ENCODE measurements at places on chromosomes 2 and 18.

DNA sequence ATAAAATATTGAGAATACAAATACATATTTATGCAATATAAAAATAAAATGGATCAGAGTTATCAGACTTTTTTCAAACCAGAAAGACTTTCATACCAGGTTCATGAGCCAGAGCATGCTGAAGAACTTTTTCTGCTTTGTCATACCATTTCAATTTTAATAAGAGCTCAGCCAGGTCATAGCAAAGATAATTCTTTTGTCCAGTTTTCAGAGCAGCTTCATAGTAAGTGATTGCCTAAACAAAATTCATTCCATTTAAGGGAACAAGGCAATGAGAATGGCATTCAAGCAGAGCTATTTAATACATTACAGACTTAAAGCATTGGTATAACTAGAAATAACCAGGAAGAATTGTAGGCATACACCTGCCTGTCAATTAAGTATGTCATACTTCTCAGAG, 42.3 kb downstream of the TTC21B start:
- DNase-seq = no peak

DNA sequence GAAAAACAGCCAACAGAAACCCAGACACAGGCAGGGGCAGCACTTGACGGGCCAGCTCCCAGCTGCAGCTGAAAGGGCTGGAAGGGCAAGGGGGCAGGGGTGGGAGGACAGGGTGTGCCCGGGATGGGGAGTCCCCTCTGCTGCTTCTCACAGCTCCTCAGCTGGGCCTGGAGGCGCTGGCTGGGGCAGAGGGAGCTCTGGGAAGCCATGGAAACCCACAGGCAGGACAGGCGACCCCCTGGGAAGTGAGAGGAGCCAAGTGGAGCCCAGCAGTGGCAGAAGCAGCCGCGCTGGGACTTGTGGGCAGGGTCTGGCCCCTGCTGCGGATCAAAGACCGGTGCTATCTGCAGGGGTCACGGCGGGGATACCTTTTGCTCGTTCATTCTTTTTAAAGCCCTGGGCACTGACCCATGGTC, 20.7 kb downstream of the OTOF start:
- no peak for DNase-seq

DNA sequence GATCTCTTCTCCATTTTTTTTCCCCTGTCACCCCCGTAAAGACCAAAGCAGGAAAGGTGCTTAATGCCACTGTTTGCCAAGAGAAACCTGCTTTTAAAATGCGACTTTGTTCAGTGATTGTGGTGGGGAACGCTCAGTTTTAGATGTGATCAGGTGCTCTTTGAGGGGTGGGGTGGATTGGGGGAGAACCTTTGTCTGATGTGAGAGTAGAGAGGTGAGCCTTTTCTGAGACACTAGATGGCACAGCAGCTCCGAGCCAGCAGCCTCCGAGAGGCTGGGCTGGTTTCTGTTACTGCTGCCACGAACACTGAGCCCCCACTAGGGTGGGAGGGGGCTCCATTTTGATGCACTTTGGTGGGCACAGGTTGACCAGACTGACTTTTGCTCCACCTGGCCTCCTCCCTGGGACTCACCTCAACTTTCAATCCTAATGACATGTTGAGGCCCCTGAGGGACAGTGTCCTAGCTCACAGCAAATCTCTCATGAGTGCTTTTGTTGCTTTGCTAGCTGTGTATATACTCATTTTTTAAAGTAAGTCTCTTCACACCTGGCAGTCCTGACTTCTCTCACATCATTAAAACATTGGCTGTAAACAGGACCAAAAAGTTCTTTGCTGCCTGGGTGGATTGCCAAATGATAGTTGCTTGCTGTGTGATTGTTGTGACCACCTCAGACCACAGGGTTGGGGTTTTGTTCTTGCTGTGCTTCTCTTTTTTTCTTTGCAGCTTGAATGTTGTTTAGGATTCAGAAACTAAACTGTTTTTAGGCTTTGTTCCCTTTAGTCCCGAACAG, 98.2 kb upstream of the MAP3K20 start:
- DNase-seq = no peak

DNA sequence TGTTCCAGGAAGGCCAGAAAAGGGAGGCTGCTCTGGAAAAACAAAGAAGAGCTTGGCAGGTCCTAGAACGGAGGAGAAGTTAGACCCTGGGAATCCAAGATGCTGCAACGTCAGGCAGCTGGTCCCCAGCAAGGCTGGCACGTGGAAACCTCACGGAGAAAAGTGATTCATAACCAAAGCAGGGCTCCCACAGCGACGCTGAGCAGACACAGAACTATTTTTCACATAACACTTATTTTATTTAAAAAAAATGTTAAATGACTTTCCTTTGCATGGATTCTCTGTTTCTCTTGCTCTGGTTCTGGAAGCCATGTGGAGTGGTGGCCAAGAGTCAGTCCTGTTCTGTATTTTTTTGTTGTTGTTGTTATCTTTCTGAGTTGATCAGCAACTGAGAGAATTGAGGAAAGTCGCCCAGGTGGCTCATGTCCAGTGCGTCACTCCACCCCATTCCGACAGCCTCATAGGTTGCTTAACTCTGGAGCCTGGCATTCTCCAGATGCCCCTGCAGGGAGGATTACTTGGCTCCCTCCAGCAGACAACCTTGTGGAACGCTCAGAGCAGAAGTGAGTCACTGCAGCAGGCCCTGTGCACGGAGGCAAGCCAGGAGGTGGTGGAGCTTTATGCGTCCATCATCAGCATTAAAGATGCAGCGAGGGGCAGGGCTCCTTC, 229.9 kb upstream of the HDAC4 start:
- DNase-seq = no peak

- peak; percentile 40 for DNase-seq
Measured at GRCh38 chr2:71545572-71546274, 92.4 kb downstream of the DYSF start.

DNA sequence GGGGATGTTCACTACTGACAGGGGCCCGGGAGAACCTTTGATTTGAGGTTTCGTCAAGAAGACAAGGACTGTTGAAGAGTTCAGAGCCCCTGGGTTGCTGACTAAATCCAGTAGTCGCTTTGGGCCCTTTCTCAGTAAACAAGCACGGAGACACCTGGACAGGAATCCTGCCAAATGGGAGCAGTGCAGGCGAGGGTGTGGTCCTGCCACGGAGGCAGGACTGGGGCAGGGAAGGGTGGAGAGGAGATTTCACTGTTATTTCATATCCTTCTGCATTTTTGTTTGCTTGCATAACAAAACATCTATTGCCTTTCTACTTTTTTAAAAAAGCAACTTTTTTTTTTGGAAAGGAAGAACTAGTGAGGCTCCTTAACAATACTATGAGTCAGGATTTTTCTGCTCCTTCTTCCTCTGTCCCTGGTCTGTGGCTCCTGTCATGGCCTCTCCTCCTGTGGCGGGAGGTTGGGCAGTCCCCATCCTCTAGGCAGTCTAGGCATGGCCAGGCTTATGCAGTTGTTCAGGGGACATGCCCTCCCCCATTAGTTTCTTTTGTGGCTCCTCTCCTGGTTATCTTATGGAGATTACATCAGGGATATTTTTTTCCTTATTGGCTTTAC, 57.7 kb downstream of the ARHGEF4 start:
- no peak for DNase-seq

DNA sequence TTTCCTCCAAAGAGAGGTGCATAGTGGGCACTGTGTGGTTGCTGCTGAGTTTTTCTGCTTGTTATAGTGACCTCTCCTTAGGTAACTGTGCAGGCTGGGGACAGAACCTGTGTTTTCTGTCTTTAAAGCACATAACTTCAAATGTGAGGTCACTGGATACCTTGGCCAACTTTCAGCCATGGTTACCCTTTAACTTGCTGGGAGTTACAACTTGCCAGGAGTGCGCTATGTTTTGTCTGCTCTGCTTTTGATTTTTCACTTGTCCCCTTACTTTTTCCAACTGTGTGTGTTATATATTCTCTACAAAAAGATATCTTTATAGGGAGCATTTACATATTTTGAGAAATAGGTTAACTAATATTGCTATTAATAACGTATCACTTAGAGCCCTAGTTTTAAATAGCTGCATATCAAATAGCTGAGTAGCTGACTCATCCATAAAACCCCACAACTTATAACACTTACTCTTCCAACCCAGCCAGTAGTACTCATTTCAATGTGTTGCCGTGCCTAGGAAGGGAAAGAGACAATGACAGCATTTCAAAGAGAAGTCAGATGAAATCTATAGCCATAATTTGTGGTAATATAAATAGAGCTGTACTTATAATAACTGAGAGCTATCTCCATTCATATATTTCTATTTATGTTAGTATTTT, 51.6 kb downstream of the DPP4 start:
- no peak for DNase-seq

DNA sequence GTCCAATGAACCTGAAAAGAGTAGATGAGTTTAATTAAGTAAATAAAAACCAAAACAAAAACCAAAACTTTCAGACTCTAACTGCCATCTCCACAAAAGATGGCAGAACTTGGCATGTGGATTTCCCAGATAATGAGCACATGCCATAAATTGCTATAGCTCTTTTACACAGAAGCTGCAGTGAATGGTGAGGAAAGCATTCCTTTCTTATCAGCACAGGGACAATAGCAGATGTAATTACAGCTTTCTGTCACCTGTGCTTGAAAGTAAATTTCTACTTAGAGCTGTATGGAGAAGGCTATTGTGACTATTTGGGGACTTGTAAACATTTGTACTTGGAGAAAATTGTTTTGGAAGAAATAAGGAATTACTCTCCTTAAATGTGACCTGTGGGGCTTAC, 378.4 kb downstream of the RPRM start:
- no peak for DNase-seq

- no peak for DNase-seq
Measured at GRCh38 chr2:1153920-1154319, 203.3 kb downstream of the SNTG2 start.

GRCh38 chr2:171479154-171479814, 43.0 kb upstream of the CYBRD1 start:
- no peak for DNase-seq

DNA sequence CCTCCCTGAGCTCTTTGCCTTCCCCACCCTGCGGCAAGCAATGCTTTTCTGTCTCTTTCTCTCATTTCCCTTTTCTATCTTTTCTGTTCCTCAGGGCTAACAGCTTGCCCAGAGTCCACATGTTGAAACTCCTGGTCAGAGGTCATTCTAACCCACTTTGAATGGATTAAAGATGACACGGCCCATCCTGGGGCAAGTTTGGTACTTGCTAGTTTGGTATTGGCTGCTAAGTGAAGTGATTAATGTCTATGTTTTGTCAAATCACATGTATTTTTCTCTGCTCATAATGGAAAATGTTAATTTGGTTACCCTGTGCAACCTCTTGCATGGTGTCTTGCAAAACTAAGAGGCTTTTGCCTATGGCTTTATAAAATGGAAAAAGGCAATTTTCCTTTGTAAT, 960.2 kb downstream of the CNTNAP5 start:
- DNase-seq = no peak

- DNase-seq = no peak
Measured at GRCh38 chr2:85930129-85931124, 41.6 kb upstream of the ST3GAL5 start.

DNA sequence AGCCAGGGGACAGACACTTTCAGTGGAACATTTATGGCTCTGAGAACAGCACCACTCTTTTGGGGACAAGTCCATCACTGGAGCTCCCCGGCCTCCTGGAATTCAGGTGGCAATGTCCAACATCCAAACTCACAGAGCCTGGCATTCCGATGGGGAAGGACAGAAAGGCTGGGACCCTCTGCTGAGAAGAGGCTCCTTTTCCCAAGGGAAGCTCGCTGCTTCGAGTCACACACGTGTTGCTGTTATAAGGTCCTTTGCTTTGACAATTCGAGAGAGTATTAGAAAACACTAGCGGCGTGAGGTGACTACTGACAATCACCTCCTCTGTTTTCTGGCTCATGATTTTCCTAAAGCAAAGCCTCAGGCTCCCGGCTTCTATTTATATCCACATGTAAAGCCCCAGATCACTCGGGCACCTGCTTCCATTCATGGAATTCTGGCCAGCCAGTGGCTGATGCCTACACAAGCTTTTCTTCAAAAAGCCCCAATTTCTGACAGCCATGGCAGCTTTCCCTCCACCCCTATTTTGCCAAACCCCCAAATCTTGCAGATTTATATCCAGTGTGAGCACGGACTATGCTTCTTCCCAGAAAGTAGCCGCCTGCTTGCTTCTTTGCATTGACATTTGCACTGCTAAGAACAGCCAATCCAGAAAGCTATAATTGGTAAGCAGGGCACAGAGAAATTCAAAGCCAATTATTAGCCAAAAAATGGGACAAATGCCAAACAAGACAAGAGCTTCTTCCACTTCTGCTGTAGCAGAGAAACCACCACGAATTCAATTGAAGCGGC, 67.3 kb downstream of the NDUFA10 start:
- DNase-seq = no peak

- peak; percentile 91 for DNase-seq
Measured at GRCh38 chr2:3461801-3462492, 57.4 kb downstream of the ADI1 start.

GRCh38 chr2:128769457-128770142, 450.9 kb upstream of the HS6ST1 start:
- no peak for DNase-seq

DNA sequence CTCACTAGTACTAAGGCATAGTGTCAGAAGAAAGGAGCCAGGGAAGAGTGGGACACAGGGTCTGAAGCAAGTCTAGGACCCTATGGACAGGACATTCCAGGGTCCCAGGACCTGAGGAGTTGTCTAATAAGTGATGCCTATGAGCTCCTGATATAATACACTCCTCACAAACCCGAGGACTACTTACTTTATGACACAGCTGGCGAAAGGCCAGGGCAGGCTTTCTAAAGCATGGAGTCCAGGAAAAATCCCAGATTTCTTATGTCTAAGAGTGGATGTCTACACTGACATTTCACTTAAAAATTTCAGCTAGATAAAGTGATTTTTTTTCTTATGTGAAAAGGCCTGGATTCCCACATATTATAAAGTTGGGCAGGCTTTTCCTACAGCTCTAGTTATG, 502.2 kb upstream of the SETBP1 start:
- no peak for DNase-seq
